Activated CD4-positive, alpha-beta T cell treated with anti-CD3 and anti-CD28 coated beads, Interleukin-2, Interleukin-4, amounts not matched to agents 100 ng/mL and 50 ng/mL, durations not matched to agents 16 hours and 8 hours (primary cell): ENCODE measurements at places on chromosomes 1 and 21.

DNA sequence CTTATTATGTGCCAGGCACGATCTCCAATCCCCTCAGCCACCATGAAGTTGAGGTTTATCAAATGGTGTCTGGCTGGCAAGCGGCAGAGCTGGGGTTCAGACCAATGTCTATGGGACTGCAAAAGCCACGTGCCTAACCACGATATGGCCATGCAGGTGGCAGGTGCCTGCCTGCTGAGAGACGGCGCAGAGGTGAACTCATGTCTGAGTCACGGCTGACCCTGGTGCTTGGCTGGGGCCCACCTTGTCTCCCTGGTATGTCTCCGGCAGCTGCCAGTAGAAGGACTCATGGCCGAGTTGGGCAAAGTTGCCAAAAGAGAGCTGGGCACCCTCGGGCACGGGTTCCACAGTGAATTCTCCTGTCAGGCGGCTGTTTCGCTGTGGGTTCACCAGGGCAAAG lies 59.9 kb downstream of the LDLRAD2 start:
- no peak for DNase-seq

GRCh38 chr1:205301205-205301821 lies 20.2 kb downstream of the NUAK2 start:
- no peak for DNase-seq

GRCh38 chr1:232697187-232697822 lies 67.4 kb upstream of the SIPA1L2 start:
- no peak for DNase-seq

DNA sequence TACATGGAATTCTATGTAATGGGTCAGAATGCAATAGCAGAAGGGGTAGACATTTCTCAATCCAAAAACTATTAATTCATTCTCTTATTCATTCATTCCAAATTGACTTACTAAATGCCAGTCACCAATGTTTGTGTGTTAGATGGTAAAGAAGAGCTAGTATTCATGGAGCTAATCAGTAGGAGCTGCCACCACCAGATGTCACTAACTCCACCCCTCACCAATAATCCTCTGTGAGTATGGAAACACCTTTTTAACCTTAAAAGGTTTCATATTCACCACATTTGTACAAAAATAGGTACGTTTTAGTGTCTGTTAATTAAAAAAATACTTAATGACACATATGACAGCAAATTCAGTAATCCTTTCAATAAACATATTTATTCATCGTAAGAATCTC lies 131.8 kb upstream of the PKN2 start:
- DNase-seq = no peak

- no peak for DNase-seq
Measured at GRCh38 chr1:6961289-6961688, 176.0 kb downstream of the CAMTA1 start.

- DNase-seq = no peak
Measured at GRCh38 chr21:44958471-44959191, 18.8 kb downstream of the SLX9 start.

GRCh38 chr21:20572582-20572981 lies 425.6 kb upstream of the NCAM2 start:
- DNase-seq = no peak

DNA sequence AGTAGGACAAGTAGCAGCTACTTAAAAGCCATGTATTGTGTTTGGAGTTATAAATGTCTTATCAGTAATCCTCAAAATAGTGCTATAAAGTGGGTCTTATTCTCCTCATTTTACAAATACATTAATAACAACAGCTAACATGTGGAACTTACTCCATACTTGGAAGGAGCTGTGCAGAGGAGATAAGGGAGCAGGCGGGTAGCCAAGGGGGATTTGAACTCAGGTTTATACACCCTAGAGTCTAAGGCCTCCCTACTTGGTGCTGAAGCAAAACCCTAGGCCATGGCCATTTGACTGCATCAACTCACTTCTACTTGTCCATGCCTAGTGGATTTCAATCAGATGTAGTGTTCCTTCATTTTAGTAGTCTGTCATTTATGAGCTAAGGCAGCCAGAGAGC lies 72.1 kb downstream of the LMO4 start:
- DNase-seq = no peak

GRCh38 chr1:182783068-182783467 lies 6.5 kb upstream of the NPL start:
- DNase-seq = no peak

DNA sequence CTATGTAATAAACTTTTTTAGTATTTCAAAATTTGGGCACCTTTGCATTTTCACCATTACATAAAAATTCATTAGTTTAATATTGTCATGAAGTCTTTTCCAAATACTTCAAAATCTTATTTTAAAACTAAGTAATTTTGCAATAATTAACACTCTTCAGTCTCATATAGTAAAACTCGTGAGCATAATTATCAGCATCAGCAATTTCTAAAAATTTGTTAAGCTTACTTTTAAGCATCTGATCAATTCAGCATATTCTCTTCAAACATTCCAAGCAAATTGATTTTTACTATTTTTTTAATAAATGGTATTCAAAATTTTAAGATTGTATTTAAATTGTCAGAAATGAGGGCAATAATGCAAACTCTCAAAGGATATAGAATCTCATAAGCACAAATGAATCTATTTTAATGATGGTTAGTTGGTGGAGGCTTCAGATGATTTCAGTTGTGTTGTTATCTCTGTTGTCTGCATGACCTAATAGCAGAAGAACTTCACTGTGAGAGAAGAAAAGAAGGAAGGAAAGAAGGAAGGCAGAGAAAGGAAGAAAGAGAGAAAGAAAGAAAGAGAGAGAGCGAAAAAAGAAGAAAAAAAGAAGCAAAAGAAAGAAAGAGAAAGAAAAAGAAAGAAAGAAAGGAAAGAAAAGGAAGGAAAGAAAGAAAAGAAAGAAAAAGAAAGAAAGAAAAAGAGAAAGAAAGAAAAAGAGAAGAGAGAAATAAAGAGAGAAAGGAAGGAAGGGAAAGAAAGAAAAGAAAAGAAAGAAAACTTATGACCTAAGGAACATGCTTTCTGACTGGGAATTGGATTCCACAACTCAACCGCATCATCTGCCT lies 860.5 kb downstream of the NCAM2 start:
- DNase-seq = no peak

GRCh38 chr1:183285256-183285655 lies 99.2 kb downstream of the LAMC2 start:
- no peak for DNase-seq

GRCh38 chr1:55428231-55428630 lies 213.1 kb upstream of the USP24 start:
- DNase-seq = no peak

DNA sequence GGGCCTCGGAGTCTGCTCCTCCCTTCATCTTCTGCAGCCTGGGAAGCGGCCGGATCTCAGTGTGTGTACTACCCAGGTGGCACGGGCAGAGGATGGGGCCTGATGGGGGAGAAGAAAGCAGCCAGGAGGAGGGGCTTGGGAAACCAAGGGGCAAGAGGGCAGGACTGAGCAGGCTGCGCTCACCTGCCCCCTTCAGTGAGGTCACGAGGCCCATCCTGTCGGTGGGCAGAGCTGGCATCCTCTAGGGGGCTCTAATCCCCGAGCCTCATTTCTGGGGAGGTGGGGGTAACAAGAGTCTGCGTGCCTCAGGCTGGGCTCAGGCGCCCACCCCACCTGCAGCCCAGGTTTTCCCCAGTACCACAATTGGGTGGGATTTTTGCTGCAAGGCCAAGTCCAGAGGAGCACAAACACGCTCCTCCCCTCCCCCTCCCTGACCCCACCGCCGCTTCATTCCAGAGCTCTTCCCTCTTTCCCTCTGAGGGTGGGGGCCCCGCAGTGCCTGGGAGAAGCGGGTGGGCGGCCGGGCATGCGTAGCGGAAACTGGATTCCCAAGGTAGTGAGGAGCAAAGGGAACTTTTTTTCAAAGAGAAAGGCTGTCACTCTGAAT lies 1.8 kb upstream of the WNT3A start:
- DNase-seq = no peak
